ENCODE measurements at places on chromosomes 12 and 14.

- DNase-seq, result no peak
These were observed 137.2 kb upstream of the DNM1L start for GRCh38 chr12:32541754-32542374.

- DNase-seq, result peak; percentile 32
These were observed 375.3 kb downstream of the C12orf75 start for GRCh38 chr12:105705765-105706164.

DNA sequence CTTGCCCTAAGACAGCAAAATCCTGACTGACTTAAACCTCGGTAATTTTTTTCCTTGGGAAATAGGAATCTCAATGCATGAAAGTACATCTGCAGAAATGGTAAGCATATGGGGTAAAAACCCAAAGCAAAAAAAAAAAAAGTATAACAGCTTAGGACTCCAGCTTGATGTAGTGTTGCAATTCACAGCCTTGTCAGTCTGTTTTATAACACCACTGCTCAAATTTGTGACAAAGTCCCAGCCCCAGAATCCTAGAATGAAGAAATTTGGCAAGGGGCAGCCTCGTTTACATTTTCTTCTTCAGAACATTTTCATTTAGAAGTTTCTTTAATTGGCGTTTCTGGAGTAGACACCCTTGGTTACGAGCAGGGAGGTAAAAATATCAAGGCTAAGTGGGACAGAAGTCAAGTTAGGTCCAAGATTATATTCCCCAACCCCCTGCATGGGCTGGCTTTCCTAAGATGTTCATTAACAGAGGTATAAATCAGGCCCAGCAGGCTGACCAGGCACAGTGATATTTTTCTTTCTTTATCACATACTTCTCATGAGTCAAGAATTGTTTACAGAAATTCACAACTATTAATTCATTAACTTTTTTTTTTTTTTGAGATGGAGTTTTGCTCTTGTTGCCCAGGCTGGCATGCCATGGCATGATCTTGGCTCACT lies 424.0 kb downstream of the RMST start:
- no peak for DNase-seq

DNA sequence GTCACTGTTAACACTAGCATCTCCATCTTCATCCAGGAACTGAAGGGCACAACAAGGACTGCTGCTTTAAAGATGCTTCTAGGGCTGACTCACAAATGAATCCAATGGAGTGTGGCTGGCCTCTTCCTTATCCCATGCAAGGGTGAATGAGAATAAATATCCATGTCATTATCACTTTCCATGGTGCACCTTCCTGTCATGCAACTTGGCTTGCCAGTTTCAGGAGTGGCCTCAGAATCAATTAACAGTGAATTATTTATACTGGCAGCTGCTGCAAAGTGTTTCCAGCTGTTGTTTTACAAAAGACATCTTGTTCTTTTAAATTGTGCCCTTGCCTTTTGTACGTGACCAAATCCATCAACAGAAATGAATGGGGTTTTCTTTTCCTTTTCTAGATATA lies 499.3 kb upstream of the TMEM132C start:
- no peak for DNase-seq

- no peak for DNase-seq
These were observed 89.4 kb upstream of the DIO3 start for GRCh38 chr14:101471723-101472517.

DNA sequence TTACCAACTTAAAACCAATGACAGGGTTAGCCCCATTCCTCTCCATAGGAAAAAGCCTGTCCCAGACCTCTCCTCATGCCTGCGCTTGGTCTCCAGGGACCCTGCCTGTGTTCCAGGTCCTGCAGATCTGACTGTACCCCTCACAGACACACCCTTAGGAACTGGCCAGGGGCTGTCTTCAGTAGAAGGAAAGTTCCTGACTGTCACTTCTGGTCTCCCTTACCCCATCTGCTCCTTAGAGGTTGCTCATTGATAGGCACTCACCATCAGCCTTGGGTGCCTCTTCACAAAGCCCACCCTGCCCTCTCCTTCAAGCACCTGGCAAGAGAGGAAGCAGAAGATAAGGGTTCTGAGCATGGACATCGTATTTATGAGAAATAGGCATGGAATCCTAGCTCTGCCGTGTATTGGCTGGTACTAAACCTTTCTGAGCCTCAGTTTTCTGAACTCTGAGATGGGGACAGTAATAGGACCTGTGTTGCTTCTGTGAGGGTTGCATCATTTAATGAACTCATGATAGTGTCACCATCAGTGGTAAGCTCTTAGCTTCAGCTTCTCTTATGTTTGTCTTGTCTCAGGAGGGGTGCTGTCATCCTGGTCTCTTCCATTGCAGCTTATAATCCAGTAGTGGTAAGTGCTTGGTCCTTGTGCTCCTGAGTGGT lies 7.5 kb downstream of the DHRS2 start:
- DNase-seq, result no peak

GRCh38 chr14:99734406-99735051 lies 50.4 kb downstream of the CYP46A1 start:
- DNase-seq, result no peak

- no peak for DNase-seq
These were observed 27.0 kb downstream of the LRTM2 start for GRCh38 chr12:1847411-1847810.

GRCh38 chr14:94391281-94391975 lies 3.0 kb upstream of the SERPINA1 start:
- DNase-seq, result no peak

GRCh38 chr12:122849352-122850047 lies 14.2 kb downstream of the HIP1R start:
- no peak for DNase-seq

DNA sequence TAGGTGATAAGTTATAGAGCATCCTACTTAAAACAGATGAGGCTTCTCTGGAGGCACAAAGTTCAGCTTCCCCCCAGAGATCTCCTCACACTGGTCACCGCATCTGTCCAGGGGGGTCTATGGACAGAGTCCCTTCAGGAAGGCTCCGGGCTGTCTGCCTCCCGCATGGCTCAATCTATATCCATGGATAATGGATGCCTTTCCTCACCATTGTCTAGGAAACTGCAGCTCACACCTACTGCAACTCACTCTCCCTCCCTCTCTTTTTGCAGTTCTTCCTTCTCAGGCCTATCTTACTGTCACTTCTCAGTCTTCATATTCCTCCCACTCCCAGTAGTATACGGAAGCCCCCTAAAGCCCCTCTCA lies 100.6 kb upstream of the BCL2L14 start:
- DNase-seq, result no peak

DNA sequence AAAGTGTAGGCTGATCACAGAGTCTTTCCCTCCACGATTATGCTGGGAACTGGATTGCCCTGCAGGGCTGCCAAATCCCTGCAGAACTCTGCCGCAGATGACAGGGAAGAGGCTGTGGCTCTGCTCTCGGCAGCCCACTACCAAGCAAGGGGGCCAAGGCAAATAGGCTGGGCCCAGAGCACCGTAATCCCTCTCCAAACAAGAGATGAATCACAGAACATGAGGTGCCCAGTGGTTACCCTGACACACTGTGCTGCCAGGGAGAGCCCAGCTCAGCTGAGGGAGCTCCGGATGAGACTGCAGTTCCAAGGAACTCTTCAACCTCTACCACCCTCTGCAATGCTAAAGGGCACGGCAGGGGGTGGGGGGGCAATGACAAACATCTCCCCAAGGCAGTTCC lies 33.9 kb downstream of the STON2 start:
- DNase-seq, result peak; percentile 34

- no peak for DNase-seq
These were observed 76.4 kb downstream of the FGD4 start for GRCh38 chr12:32475724-32476123.

DNA sequence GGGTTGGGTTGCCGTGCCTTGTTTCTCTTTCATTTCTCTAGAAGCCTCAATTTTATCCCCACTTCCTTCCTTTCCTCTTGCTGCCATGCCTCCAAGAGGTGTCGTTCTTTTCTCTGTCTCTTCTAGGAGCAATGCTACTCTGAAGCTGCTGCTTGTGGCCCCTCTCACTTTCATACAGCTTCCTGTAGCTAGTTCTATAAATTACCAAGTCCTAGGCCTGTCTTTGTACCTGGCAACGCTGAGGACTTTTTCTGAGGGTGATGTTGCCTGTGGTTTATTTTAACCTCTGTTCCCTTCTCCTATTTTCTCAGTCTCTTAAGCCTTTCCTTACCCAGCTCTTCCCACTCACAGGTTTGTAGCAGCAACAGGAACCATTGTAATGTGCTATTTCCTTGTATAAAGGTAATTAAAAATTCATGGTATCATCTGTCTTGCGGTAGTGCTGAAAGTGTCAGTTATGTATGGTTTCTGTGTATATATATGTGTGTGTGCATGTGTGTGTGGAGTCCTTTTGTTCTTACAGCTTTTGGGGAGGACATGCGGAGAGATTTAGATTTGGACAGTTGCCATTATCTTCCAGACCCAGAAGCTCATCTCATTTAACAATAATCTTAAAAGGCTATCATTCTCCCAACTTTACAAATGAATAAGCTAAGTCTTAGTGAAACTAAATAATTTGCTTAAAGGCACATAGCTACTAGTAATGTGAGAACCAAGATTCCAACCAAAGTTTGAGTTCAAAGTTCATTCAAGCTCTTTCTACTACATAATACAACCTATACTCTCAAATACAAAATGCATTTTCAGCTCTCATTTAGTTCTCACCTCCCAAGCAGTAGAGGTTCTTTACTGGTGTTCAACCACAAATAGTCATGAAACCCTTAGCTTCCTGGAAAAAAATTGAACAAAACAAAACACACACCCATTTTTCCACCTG lies 43.8 kb downstream of the DDHD1 start:
- no peak for DNase-seq

DNA sequence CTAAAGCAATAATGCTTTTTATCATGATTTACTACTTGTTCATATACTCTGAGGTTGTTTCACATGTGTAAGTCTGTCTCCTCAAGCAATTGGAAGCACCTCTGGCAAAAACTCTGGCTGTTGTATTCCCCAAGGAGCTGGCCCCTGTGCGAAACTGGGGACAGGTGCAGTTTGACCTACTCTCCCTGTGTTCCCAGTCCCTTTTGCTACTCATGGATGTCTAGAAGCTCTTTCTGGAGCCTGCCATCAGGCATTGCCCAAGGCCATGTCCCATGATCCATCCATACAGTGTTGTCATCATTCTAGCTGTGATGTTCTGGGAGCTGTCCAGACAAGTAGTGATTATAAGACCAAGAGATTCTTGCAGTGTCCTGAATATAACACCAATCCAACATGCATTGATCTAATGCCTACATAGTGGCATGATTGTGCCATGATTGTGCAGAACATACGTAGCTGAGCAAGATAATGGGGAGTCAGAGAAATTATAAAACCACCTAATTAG lies 14.9 kb downstream of the AKAP6 start:
- DNase-seq, result no peak

GRCh38 chr12:99619389-99620158 lies 28.0 kb upstream of the GARIN6 start:
- DNase-seq, result no peak

- DNase-seq, result no peak
These were observed 31.9 kb upstream of the ATP2A2 start for GRCh38 chr12:110249105-110249504.

DNA sequence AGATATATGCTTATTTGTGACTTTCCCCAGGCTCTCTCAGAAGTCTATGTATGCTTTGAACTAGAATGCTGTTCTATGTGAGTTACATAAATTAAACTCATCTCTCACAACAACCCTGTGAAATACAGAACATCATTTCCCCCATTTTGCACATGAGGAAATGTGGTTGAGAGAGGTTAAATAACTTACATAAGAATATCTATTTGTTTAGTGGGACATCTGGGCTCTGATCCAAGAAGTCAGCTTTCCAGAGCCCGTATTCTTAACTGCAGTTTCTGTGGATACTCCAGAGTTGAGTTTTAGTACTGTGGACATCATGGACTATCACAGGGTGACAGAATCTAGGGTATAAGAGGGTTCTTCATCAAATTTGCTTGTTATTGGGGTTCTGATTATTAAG lies 242.5 kb upstream of the ARHGAP5 start:
- no peak for DNase-seq
